ENCODE measurements at places on chromosomes 4 and X. TPM values are rescaled to one million over a fixed set of nuclear protein-coding genes. Genes with fewer than 3 reads are reported as not detected.

Gene NLGN3
- 1.3 TPM for total RNA-seq

Gene SLC7A11
- total RNA-seq: 0.27 TPM

Gene SUPT20HL2
- total RNA-seq: not detected

Gene ZNF718
- total RNA-seq: 7.3 TPM

Gene UGT2A1
- not detected for total RNA-seq

Gene VCX
- not detected for total RNA-seq

Gene MAGEC1
- total RNA-seq: not detected

Gene PCYT1B
- total RNA-seq: 14.3 TPM

Gene VEGFD
- total RNA-seq: not detected

Gene ARHGAP36
- under 0.01 TPM for total RNA-seq

Measured in hematopoietic multipotent progenitor cell (in vitro differentiated cells).